ENCODE measurements at places on chromosomes 16 and 17.

DNA sequence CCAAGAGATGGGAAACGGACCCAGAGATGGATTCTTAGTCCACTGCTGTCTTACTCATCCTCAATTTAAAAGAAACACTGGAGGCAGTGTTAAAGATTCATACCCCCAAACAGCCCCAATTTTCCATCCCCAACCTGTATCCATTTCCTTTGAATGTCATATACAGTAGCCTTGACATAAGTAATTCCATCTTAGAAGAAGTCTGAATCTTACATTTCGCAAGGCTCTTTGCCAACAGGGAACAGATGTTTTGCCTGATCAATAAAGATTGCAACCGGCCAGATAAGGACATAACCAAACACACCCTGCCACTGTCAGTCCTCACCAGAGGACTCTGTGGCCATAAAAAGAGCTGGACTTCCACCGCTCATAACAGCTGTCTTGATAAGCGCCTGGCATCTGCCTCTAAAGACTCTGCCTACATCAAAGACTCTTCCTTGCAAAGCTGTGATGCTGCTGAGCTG is 59.0 kb upstream of the MED9 start:
- no peak for DNase-seq

DNA sequence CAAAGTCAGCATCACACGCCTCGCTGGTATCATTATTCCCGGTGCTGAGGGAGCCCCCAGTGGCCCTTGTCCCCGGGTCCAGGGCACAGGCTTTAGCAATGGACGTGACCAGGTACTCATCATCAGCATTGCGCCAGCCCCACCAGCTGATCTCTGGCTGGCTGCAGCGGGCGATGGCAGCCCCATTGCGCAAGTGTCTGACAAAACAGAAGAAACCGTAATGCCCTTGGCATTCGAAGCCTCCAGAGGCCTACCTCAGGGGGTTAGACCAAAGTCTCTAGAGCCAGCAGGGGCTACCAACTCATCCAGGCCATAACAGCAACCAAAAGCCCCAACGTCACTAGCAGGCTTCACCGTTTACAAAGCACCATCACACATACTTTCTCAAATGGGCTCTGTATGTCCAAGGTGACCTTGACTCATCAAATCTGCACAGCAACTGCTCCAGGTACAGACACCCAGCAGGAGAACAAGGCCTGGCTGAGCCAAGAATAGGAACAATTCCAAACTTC is 7.3 kb downstream of the MTMR4 start:
- DNase-seq: no peak

GRCh38 chr17:67635681-67636080 is 82.1 kb upstream of the NOL11 start:
- DNase-seq: no peak

DNA sequence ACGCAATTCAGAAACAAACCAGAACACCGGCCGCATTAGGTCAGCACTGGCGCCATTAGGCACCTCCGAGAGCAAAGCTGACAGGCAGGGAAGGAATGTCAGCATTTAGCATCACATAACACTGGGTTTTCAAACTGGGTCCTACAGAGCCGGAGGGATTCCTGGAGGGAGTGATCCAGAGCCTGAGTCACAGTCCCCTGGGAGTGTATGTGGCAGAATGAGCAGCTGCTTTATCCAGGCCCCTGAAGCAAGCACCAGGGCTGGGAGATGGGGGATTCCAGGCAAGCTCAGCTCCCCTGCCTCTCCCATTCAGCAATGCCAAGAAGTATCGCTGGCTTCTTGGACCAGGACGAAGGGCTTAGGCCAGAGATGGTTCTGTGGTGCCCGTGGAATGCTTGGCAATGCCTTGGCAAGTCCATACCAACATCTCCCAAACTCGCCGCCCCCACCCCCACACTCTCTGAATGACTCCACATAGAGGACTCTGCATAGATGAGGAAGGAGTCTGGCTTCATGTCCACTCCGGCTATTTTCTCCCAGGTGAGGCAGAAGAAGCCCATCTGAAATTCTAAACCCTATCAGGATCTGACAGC is 20.4 kb downstream of the GAS7 start:
- DNase-seq: no peak

DNA sequence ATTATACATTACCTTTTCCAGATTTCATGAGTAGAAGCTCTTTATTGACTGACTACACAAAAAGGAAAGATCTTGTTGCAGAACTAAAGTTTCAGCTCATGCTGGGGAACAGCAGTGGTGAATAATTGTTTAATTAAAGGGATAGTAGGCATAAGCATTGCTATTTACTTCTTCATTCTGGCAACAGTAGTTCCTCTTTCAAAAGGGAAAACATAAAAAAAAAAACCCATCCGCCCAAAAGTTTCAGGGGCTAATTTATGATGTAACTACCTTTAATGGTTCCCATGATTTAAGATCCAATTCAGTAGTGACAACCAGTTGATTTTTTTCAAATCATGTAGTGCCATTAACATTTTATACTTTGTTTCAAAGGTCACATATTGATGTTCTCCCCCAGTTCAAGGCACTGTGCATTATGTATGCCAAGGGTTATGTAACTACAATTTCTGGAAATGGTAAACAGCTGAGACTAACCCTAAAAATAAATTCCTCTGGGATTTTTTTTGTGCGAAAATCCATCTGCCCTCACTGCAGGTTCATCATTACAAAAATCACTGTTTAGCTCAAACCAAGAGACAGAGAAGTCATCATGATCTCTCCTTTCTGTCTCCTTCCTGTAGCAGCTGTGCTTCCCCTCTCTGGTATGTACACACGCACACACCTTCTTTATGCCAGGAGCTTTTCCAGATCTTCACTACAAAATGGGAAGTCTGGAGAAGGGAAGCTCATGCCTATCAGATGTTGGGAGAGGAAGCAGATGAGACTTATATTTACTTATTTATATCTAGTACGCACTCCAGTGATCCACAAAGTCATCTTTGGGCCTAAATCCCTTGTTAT is 2.2 kb upstream of the PHLPP2 start:
- DNase-seq: no peak

- DNase-seq: no peak
Measured at GRCh38 chr16:79320956-79321355, 279.6 kb downstream of the MAF start.

DNA sequence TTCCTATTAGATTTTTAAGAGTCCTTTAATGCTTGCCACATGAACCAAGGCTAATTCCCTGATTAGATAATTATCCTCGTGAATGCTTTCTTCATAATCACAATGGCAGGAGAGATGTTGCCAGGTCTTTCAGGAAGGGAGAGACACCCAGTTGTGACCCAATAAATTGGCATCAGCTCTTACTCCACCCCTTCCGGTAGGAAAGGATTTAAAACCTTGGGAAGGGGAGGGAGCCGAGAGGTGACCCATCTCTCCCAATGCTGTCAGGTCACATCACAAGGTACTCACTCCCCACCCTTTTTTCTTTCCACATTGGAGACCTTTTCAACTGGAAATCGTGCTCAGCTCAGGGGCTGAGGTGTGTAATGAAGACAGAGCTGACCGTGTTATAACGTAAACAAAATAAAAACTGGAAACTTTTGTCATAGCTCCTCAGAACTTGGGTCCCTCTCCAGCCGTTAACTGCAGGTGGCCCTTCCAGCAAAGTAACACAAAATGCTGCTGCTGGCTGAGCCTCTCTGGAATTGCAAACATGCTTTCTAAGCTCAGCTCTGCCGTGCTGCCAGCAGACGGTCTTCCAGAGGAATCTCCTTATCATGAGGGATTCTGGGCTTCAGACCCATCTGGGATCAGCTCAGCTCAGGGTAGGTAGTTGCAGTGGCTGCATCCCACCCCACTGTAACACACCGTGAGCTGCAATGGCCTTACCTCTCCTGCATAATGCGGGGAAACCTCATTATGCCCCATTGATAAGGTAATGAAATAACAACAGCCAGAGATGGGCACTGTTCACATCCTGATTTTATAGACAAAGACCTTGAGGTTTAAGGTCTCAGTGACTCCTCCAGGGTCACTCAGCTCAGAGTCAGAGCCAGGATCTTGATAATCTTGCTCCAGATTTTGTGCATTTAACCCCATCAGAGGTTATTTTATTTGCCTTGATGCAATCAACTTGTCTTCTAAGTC is 15.6 kb downstream of the TMEM100 start:
- DNase-seq: no peak

GRCh38 chr17:34375426-34375997 is 12.5 kb upstream of the CCL1 start:
- no peak for DNase-seq

- peak; percentile 67 for DNase-seq
Measured at GRCh38 chr17:74954115-74954514, 18.4 kb downstream of the OTOP3 start.

- DNase-seq: no peak
Measured at GRCh38 chr17:3017936-3018335, 45.5 kb downstream of the OR1D5 start.

DNA sequence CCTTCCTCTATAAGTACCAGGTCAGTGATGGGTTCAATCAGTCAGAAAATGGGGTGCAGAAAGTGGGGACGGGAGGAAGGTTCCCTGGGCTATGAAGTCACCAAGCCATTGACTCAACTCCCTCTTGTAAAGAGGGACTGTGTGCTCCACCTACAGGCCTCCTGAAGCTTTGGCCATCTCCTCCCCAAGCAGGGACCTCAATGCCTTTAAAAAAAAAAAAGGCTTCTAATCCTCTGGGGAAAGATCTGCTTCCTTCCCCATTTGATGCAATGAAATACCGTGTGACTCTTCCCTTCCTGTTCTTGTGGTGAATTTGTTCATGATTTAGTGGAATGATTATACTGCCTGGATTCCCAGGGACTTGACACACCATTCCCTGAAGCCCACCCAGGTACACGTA is 30.8 kb downstream of the VWA3A start:
- no peak for DNase-seq

DNA sequence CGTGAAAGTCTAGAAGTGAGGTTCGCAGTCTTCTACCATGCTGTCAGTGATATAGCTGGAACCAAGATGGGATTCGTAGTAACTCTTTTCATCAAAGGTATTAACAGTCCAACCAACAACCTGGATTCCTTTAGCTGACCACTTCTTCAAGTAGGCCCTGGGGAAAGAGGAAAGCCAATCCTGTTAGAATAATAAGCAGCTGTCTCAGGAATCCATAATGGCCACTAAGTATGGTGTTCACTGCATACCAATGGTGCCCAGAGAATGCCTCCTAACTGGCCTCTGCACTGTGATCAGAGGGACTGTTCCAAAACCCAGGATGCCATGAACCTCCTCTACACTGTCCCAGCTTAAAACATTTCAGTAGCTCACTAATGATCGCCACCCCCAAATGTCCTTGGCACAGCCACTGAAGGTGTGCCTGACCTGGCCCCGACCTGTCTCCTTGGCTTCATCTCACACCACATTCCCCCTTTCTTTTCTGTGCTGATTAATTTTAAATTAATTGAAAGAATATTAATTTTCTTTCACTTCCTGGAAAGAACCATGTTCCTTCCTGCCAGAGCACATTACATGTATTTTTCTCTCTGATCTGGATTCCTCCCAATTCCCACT is 18.3 kb downstream of the GDE1 start:
- no peak for DNase-seq

GRCh38 chr16:51898872-51899271 is 648.1 kb downstream of the TOX3 start:
- no peak for DNase-seq

- DNase-seq: no peak
Measured at GRCh38 chr17:76237859-76238313, 2.4 kb downstream of the RNF157 start.

DNA sequence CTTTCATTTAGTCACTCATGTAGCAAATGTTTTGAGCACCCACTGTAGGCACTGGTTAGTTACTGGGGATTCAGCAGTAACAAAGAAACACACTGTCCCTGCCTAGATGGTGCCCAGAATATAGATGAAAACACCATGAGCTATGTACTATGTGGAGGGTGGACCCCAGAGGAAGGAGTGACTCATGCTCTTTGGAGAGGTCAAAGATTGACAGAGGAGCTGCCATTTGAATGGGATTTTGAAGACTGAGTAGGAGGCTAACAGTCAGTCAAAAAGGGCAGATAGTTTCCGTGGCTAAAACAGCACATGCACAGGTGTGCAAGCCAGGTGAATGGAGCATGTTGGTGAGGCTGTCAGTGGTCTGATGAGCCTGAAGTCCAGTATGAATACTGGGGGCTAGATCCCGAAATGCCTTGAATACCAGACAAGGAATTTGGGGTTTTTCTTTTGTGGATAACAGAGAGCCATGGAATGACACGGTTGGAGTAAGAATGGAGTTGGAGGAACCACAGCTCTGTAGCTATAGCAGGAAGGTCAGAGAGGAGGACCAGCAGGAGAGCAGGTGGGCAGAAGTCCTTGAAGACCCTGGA is 6.1 kb downstream of the IL21R start:
- DNase-seq: no peak

DNA sequence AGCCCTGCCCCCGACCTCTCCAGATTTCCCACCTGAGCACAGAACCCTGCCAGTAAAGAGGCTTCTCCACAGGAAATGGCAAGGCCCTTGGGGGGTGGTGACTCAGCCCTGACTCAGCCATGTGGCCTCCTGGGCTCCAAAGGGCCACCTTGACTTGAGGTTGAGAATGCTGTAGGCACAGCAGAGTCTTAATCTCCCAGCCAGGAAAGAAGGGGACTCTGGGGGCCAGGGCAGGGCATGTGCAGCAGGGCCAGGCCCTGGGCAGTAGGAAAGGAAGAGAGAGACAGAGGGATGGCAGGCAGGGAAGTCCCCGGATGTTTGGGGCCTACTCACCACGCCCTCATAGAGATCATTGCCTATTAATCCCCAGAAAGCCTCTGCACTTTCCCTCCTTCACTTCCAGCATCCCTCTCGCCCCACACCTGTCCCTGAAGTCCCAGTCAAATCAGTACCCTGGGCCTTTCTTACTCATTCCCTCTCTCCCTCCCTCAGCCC is 4.8 kb upstream of the ITGA3 start:
- DNase-seq: no peak

DNA sequence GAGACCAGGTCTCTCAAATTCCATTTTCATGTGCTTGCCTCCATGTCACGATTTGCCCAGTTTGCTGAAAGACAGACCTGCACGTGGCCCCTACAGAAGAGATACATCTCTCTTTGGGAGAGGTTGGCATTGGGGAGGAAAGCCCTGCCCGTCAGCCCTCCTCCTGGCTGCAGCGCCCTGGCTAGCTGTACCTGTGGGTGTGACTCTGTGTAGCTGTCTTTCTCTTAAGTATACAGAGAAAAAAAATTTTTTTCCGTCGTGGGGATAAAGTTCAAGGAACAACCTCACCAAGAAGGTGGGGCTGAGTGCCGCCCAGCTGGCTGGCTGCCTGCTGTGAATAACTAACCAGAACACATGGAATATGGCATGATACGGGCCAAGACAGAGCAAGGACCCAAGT is 26.5 kb downstream of the TMEM98 start:
- no peak for DNase-seq

GRCh38 chr16:78583441-78583840 is 484.0 kb downstream of the WWOX start:
- no peak for DNase-seq

- DNase-seq: no peak
Measured at GRCh38 chr17:44386182-44386525, 3.3 kb downstream of the ITGA2B start.

- DNase-seq: no peak
Measured at GRCh38 chr17:48460052-48460451, 30.0 kb upstream of the SKAP1 start.

GRCh38 chr16:87065446-87066132 is 251.6 kb downstream of the C16orf95 start:
- DNase-seq: no peak
